Hair follicle dermal papilla cell (primary cell): ENCODE measurements at places on chromosomes 7 and 10. TPM values are rescaled to one million over a fixed set of nuclear protein-coding genes. Genes with fewer than 3 reads are reported as not detected.

IL15RA gene
- total RNA-seq, result 3.0 and 3.4 TPM in 2 replicates

C10orf143 gene
- 1.3 and 1.9 TPM in 2 replicates for total RNA-seq

NXPH1 gene
- not detected in 2 replicates for total RNA-seq

CCL24 gene
- total RNA-seq, result not detected in 2 replicates

NIPSNAP2 gene
- 48.5 and 50.8 TPM in 2 replicates for total RNA-seq

CUL2 gene
- 22.5 and 29.7 TPM in 2 replicates for total RNA-seq

MKX gene
- 23.7 and 40.8 TPM in 2 replicates for total RNA-seq

KCNH2 gene
- 0.16 TPM in 1 of 2 replicates, not detected in the other for total RNA-seq

PAOX gene
- 8.3 and 10.1 TPM in 2 replicates for total RNA-seq

OPN4 gene
- total RNA-seq, result not detected in 2 replicates

RPS24 gene
- total RNA-seq, result 814 and 927 TPM in 2 replicates

SP8 gene
- not detected in 2 replicates for total RNA-seq

TLX1 gene
- total RNA-seq, result not detected in 2 replicates

CDNF gene
- 0.24 and 1.9 TPM in 2 replicates for total RNA-seq

MYH16 gene
- total RNA-seq, result not detected in 2 replicates

IQUB gene
- total RNA-seq, result 0.61 and 0.65 TPM in 2 replicates

TBXAS1 gene
- 0.12 and 0.32 TPM in 2 replicates for total RNA-seq

RARRES2 gene
- total RNA-seq, result not detected in 2 replicates

FXYD4 gene
- total RNA-seq, result not detected in 2 replicates

NUTM2A gene
- total RNA-seq, result 0.12 and 0.49 TPM in 2 replicates

ENTPD1 gene
- total RNA-seq, result 0.24 and 0.32 TPM in 2 replicates

SLC16A12 gene
- total RNA-seq, result not detected in 2 replicates

C10orf120 gene
- total RNA-seq, result not detected in 2 replicates

OR2A1 gene
- total RNA-seq, result 0.12 and 0.16 TPM in 2 replicates

PNLIPRP3 gene
- 0.12 TPM in 1 of 2 replicates, not detected in the other for total RNA-seq

FAM25G gene
- not detected in 2 replicates for total RNA-seq

LRRC18 gene
- not detected in 2 replicates for total RNA-seq

UPK3BL1 gene
- total RNA-seq, result 7.4 and 15.4 TPM in 2 replicates

RBP3 gene
- not detected in 2 replicates for total RNA-seq

CNTNAP2 gene
- total RNA-seq, result under 0.01 and 0.65 TPM in 2 replicates

HHEX gene
- 0.73 and 1.3 TPM in 2 replicates for total RNA-seq

SMIM30 gene
- total RNA-seq, result 42.7 and 69.6 TPM in 2 replicates

LRRD1 gene
- 0.16 TPM in 1 of 2 replicates, not detected in the other for total RNA-seq

HTR5A gene
- not detected in 2 replicates for total RNA-seq

FGFR2 gene
- total RNA-seq, result 23.0 and 24.2 TPM in 2 replicates

LLCFC1 gene
- total RNA-seq, result not detected in 2 replicates

EPO gene
- total RNA-seq, result not detected in 2 replicates

TDRD1 gene
- 3.3 and 4.7 TPM in 2 replicates for total RNA-seq

LFNG gene
- 20.3 and 32.0 TPM in 2 replicates for total RNA-seq

PILRA gene
- 0.36 TPM in 1 of 2 replicates, not detected in the other for total RNA-seq

MPLKIP gene
- 10.9 and 19.9 TPM in 2 replicates for total RNA-seq

FFAR4 gene
- not detected in 2 replicates for total RNA-seq

AKR1C8 gene
- total RNA-seq, result not detected in 2 replicates

OR13A1 gene
- not detected in 2 replicates for total RNA-seq

KLF6 gene
- total RNA-seq, result 68.4 and 70.4 TPM in 2 replicates

PLEKHS1 gene
- total RNA-seq, result 0.16 and 0.24 TPM in 2 replicates

PRSS37 gene
- not detected in 2 replicates for total RNA-seq

YAE1 gene
- 20.0 and 22.2 TPM in 2 replicates for total RNA-seq

IFIT2 gene
- 10.9 and 11.9 TPM in 2 replicates for total RNA-seq

LRRC4 gene
- 0.12 and 0.32 TPM in 2 replicates for total RNA-seq

AKR1D1 gene
- total RNA-seq, result not detected in 2 replicates

GRM8 gene
- not detected in 2 replicates for total RNA-seq
